ENCODE measurements at places on chromosomes 1 and 21. TPM values are rescaled to one million over a fixed set of nuclear protein-coding genes. Genes with fewer than 3 reads are reported as not detected.
A peak's percentile ranks its signal among the peaks of the same experiment; 100 is the strongest.

Gene LYPD8
- total RNA-seq, result not detected

Gene SLC22A15
- total RNA-seq, result 0.53 TPM

Gene RGS8
- 0.04 TPM for total RNA-seq

Gene FOXO6
- 3.5 TPM for total RNA-seq

Gene SPATA46
- not detected for total RNA-seq

Gene DYNLT5
- 4.0 TPM for total RNA-seq

Gene IL20
- total RNA-seq, result not detected

Gene CFH
- total RNA-seq, result 152 TPM

- H3K36me3 ChIP-seq, result peaks cover 32% of the 10 kb centered on the region
- H3K27ac ChIP-seq, result no peak overlapping the region
- DNase-seq, result no peak
- peaks cover 47% of the 10 kb centered on the region for H3K4me1 ChIP-seq
- H3K4me3 ChIP-seq, result no peak overlapping the region
- H3K27me3 ChIP-seq, result no peaks in the 10 kb centered on the region
These were observed 3.8 kb downstream of the SMIM1 start for GRCh38 chr1:3776231-3776961.

- H3K27me3 ChIP-seq, result no peaks in the 10 kb centered on the region
- no peak for DNase-seq
- H3K36me3 ChIP-seq, result peaks cover 44% of the 10 kb centered on the region
- H3K27ac ChIP-seq, result no peak overlapping the region
These were observed 33.0 kb downstream of the USP48 start for GRCh38 chr1:21749859-21750468.

DNA sequence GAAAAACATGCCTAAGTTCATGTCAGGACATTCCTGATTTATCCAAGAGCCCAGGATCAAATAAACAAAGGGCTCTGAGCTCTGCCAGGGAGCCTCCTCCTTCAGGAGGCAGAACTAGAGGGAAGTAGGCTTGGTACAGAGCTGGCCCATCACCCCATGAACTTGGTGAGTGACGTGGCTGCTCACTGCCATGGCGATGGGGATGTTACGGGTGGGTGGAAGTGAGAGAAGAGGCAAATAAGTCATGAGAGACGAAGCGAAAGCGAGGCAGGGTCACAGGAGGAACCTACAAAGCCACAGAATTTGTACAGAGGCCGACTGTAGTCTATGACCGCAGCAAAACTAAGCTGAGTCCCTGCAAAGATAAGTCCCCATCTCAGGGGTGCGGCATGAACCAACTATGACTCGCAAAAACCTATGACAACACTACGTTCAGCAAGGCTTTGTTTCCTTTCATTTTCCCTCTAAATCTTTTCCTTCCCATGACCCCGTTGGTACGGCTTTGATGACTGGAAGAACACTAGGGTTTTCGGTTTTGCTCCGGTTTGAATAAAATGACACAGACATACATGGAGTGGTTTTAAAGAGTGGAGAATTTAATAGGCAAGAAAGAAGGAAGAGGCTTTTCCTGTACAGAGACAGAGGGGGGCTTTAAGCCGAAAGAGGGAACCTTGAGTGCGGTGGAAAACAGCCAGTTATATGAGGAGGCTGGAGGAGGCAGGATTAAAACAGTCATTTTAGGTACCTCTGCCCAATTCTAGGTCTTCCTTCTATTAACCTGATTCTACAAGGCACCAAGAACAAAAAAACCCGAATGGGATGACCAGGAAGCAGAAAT is 74.1 kb downstream of the CD46 start:
- H3K4me1 ChIP-seq, result peaks cover 12% of the 10 kb centered on the region
- peak overlapping the region; percentile 63 for H3K27ac ChIP-seq
- peak; percentile 79 for DNase-seq
- H3K36me3 ChIP-seq, result no peaks in the 10 kb centered on the region

DNA sequence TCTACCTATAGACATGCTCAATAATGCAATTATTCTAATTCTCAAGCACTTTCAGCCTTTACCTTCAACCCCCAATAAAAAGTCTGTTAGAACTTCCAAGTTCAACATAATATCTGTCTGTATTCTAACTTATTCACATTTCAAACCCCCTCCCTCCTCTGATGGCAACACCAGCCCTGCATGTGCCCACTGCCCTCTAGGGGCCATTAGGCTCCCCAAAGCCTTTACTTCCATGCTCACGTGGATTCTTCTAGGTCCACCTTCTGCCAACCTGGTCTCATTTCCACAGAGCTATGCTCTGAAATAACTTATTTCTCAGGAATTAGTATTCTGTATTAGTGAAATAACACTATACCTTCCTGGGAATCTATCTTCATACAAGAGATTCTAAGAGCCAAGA is 22.2 kb upstream of the KPRP start:
- DNase-seq, result no peak
- no peaks in the 10 kb centered on the region for H3K36me3 ChIP-seq
- no peaks in the 10 kb centered on the region for H3K4me1 ChIP-seq

DNA sequence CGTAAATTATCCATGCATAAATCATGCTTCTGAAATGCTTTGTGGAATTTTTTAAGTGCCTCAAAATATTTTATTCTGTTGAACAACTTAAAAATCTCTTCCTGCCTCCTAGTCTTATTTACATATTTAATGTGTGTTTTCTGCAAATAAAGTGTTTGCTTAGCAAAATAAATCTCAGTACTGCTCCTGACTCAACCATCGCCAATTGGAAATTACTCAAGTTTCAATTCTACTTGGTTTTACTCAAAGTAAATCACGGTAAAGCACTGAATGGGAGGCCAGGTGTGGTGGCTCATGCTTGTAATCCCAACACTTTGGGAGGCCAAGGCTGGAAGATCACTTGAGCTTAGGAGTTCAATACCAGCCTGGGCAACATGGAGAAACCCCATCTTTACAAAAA is 152.2 kb upstream of the NR5A2 start:
- H3K27me3 ChIP-seq, result no peaks in the 10 kb centered on the region
- no peaks in the 10 kb centered on the region for H3K36me3 ChIP-seq
- H3K4me3 ChIP-seq, result no peak overlapping the region

GRCh38 chr1:63277195-63278192 is 44.9 kb upstream of the FOXD3 start:
- no peaks in the 10 kb centered on the region for H3K36me3 ChIP-seq
- no peak for DNase-seq
- H3K27ac ChIP-seq, result no peak overlapping the region

DNA sequence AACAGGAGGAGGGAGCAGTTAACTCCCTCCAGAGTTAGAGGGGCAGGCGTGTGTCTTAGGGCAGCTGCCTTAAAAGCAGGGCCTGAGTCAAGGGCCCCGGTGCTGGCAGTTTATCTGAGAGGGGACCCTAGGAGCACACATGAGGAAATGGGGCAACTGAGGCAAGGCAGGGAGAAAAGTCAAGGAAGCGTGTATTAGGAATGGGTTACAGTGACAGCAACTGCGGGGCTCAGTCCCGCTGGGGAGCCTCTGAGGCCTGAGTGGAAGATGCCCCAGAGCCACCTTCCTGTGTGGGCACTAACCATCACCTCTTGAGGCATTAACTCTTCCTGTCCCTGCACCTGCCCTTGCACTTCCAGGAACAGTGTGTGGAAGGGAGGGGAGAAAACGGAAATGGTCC is 276.3 kb downstream of the MATN1 start:
- H3K4me1 ChIP-seq, result peaks cover 3% of the 10 kb centered on the region
- H3K27ac ChIP-seq, result no peak overlapping the region
- no peak overlapping the region for H3K4me3 ChIP-seq
- no peaks in the 10 kb centered on the region for H3K36me3 ChIP-seq
- H3K27me3 ChIP-seq, result peaks cover 5% of the 10 kb centered on the region

DNA sequence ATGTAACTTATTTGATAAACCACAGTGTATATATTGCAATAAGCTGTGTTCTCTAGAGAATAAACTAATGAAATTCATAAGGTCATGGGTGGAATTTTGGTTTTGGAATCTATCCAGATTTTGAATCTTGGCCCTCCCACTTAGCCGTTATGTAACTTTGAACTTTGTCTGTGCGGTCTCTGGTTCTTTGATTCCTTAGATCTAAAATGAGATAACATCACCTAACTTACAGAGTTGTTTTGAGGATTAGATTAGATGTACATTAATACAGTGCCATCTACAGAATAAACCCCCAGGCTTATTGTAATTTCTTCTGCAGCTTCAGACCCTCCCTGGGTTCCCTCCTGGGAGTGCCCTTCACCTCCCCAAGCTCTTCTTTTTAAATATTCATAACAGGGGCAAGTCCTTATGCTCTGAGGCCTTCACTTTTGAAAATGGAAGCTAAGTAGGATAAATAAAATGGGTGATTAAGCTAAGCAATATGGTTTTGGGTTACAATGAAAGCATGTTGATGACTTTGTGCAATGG is 124.3 kb downstream of the ATG4C start:
- H3K4me1 ChIP-seq, result no peaks in the 10 kb centered on the region
- H3K27me3 ChIP-seq, result no peaks in the 10 kb centered on the region
- H3K4me3 ChIP-seq, result no peak overlapping the region
- H3K27ac ChIP-seq, result no peak overlapping the region
- no peaks in the 10 kb centered on the region for H3K36me3 ChIP-seq

DNA sequence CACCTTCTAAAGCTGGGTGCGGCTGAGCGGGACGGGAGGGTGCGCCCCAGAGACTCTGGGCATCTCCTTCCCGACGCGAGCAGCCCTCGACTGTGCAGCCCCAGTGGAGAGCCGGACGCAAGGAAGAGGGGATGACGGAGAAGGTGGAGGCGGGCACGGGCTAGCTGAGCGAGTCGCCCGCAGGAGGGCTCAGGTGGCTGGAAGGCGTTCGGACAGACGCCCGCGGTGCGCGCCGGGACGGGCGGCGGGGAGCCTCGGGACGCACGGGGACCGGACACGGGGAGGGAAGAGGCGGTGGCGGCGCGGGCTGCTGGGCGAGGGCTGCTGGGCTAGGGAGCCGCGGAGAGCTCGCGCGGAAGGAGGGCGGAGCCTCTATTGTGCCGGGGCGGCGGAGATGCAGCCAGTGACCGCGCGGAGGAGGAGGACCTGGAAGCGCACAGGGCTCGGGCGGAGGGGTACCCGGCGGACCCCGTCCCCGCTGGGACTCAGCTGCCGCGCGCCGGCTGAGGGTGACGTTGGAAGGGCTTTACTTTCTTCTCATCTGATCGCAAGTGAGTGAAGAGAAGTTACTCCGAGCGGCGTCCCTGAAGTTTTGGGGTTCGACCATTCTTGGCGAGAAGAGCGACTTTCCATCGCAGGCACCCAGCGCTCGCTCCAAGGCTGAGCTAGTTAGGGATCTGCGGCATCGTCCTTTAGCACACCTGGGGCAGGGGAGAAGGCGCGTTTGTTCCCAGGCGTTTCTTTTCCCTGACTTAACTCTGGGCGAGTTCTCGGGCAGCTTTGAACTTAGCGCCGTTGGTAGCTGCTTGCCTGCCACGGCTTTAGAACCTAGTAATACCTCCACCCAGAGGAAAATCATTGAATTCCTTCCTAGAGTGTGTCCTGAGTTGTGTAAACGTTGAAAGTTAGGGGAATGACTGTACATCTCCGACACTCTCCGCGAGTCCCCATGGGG is at the start of gene OLFML2B:
Gene OLFML2B, minus strand, starts transcription at position 323 of the 955 bp plus-strand sequence. CDS start 439 bp downstream, outside the sequence.
- H3K36me3 ChIP-seq, result peaks cover 10% of the 10 kb centered on the region
- H3K4me3 ChIP-seq, result peak within 1 kb of the TSS; percentile 83
- peak; percentile 88 for DNase-seq
- peaks cover 46% of the 10 kb centered on the region for H3K4me1 ChIP-seq
- H3K27me3 ChIP-seq, result peaks cover 8% of the 10 kb centered on the region
- H3K27ac ChIP-seq, result peak within 1 kb of the TSS; percentile 90

DNA sequence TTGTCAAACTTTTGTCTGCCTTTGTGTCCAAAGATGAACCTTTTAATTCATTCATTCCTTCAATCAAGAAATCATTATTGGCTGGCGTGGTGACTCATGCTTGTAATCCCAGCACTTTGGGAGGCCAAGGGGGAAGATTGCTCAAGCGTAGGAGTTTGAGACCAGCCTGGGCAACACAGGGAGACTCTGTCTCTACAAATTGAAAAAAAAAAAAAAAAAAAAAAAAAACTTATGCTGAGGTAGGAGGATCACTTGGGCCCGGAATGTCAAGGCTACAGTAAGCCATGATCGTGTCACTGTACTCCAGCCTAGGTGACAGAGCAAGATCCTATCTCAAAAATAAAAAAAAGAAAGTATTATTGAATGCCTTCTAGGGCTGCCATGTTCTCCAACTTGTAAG is 51.3 kb upstream of the CXADR start:
- no peaks in the 10 kb centered on the region for H3K4me1 ChIP-seq
- H3K27me3 ChIP-seq, result no peaks in the 10 kb centered on the region
- no peaks in the 10 kb centered on the region for H3K36me3 ChIP-seq
- H3K27ac ChIP-seq, result no peak overlapping the region

GRCh38 chr1:218171302-218171893 is 113.7 kb upstream of the RRP15 start:
- DNase-seq, result peak; percentile 70
- H3K4me3 ChIP-seq, result no peak overlapping the region
- H3K27ac ChIP-seq, result no peak overlapping the region

- H3K27me3 ChIP-seq, result no peaks in the 10 kb centered on the region
- no peaks in the 10 kb centered on the region for H3K36me3 ChIP-seq
- no peak overlapping the region for H3K4me3 ChIP-seq
- H3K4me1 ChIP-seq, result peaks cover 10% of the 10 kb centered on the region
- peak; percentile 44 for DNase-seq
- H3K27ac ChIP-seq, result no peak overlapping the region
These were observed 82.8 kb upstream of the SLC44A3 start for GRCh38 chr1:94737124-94737998.

GRCh38 chr1:229699613-229700267 is 73.7 kb downstream of the URB2 start:
- no peaks in the 10 kb centered on the region for H3K36me3 ChIP-seq
- peaks cover 13% of the 10 kb centered on the region for H3K4me1 ChIP-seq
- no peak overlapping the region for H3K4me3 ChIP-seq
- peak; percentile 35 for DNase-seq

DNA sequence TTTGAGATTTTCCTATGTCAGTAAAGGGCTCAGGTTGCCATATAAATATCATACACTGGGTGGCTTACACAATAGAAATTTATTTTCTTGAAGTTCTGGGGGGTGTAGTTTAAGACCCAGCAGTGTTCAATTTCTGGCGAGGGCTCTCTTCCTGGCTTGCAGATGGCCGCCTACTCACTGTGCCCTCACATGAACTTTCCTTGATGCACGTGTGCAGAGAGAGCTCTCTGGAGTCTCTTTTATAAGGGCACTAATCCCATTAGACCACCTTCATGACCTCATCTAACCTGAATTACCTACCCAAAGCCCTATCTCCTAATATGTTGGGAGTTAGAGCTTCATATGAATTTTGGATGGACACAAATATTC is 21.1 kb downstream of the TMEM51 start:
- peaks cover 24% of the 10 kb centered on the region for H3K4me1 ChIP-seq
- H3K27ac ChIP-seq, result no peak overlapping the region
- H3K27me3 ChIP-seq, result no peaks in the 10 kb centered on the region
- no peak overlapping the region for H3K4me3 ChIP-seq
- no peaks in the 10 kb centered on the region for H3K36me3 ChIP-seq

GRCh38 chr1:214321705-214322453 is 40.9 kb downstream of the SMYD2 start:
- H3K27me3 ChIP-seq, result no peaks in the 10 kb centered on the region
- H3K36me3 ChIP-seq, result peaks cover 25% of the 10 kb centered on the region
- no peak for DNase-seq
- no peaks in the 10 kb centered on the region for H3K4me1 ChIP-seq

- no peaks in the 10 kb centered on the region for H3K4me1 ChIP-seq
- no peaks in the 10 kb centered on the region for H3K36me3 ChIP-seq
- peak; percentile 51 for DNase-seq
- no peaks in the 10 kb centered on the region for H3K27me3 ChIP-seq
These were observed 296.1 kb upstream of the LRRC7 start for GRCh38 chr1:69271587-69272125.

All from muscle of leg (tissue), 16 donors.